MCF 10A (cell line): ENCODE measurements at places on chromosomes 2 and 18. TPM values are rescaled to one million over a fixed set of nuclear protein-coding genes. Genes with fewer than 3 reads are reported as not detected.

The TOGARAM2 gene
- total RNA-seq, result 0.16 TPM in 1 of 2 replicates, not detected in the other

The ONECUT2 gene
- total RNA-seq, result 0.49 and 0.89 TPM in 2 replicates

The SCN3A gene
- total RNA-seq, result not detected in 2 replicates

The NEU2 gene
- total RNA-seq, result not detected in 2 replicates

The ALPP gene
- total RNA-seq, result 0.35 and 0.64 TPM in 2 replicates

The LTBP1 gene
- 99.0 and 119 TPM in 2 replicates for total RNA-seq

The GCG gene
- not detected in 2 replicates for total RNA-seq

The AFF3 gene
- total RNA-seq, result 0.42 and 1.0 TPM in 2 replicates

The IGFBP2 gene
- total RNA-seq, result 18.3 and 32.0 TPM in 2 replicates

The AGPS gene
- total RNA-seq, result 49.5 and 50.5 TPM in 2 replicates

The PPP1R1C gene
- total RNA-seq, result not detected in 2 replicates

The ADCYAP1 gene
- not detected in 2 replicates for total RNA-seq

The DLGAP1 gene
- total RNA-seq, result not detected in 2 replicates

The SYT4 gene
- not detected in 2 replicates for total RNA-seq

The TUBA3E gene
- not detected in 2 replicates for total RNA-seq

The TACR1 gene
- not detected in 2 replicates for total RNA-seq

The SCYGR4 gene
- not detected in 2 replicates for total RNA-seq

The LAMA3 gene
- 269 and 371 TPM in 2 replicates for total RNA-seq

The OR6B2 gene
- not detected in 2 replicates for total RNA-seq
